ENCODE measurements at places on chromosomes 12 and 14. TPM values are rescaled to one million over a fixed set of nuclear protein-coding genes. Genes with fewer than 3 reads are reported as not detected.

The KLRC1 gene
- not detected for total RNA-seq

The PIK3C2G gene
- not detected for total RNA-seq

The E2F7 gene
- 10.2 TPM for total RNA-seq

The IGF1 gene
- 0.20 TPM for total RNA-seq

The CD69 gene
- 0.14 TPM for total RNA-seq
